Purkinje cell (primary cell): ENCODE measurements at places on chromosomes 3 and 15. TPM values are rescaled to one million over a fixed set of nuclear protein-coding genes. Genes with fewer than 3 reads are reported as not detected.

The PIERCE2 gene
- polyA plus RNA-seq: 30.2 and 33.0 TPM in 2 replicates

The TWF2 gene
- 0.17 and 3.3 TPM in 2 replicates for polyA plus RNA-seq

The GPR149 gene
- not detected in 2 replicates for polyA plus RNA-seq

The SMAD6 gene
- polyA plus RNA-seq: not detected in 2 replicates

The SPATA12 gene
- not detected in 2 replicates for polyA plus RNA-seq

The KLHL40 gene
- polyA plus RNA-seq: not detected in 2 replicates

The LMAN1L gene
- polyA plus RNA-seq: not detected in 2 replicates

The MESP1 gene
- 1.1 and 2.1 TPM in 2 replicates for polyA plus RNA-seq

The MKRN3 gene
- 6.7 and 14.7 TPM in 2 replicates for polyA plus RNA-seq

The ZBED2 gene
- polyA plus RNA-seq: not detected in 2 replicates

The NR2F2 gene
- polyA plus RNA-seq: 38.7 and 46.0 TPM in 2 replicates

The CCR4 gene
- not detected in 2 replicates for polyA plus RNA-seq

The TADA3 gene
- 12.9 and 15.4 TPM in 2 replicates for polyA plus RNA-seq

The POLQ gene
- 0.07 and 0.66 TPM in 2 replicates for polyA plus RNA-seq

The XCR1 gene
- not detected in 2 replicates for polyA plus RNA-seq

The CDC25A gene
- polyA plus RNA-seq: 0.69 and 0.94 TPM in 2 replicates

The GOLGA8G gene
- polyA plus RNA-seq: not detected in 2 replicates

The MYO9A gene
- 32.9 and 35.3 TPM in 2 replicates for polyA plus RNA-seq

The GPR160 gene
- polyA plus RNA-seq: 0.16 and 1.3 TPM in 2 replicates

The RAD51 gene
- 2.2 TPM in 1 of 2 replicates, not detected in the other for polyA plus RNA-seq

The MGLL gene
- 21.1 and 54.1 TPM in 2 replicates for polyA plus RNA-seq

The SERINC4 gene
- not detected in 2 replicates for polyA plus RNA-seq

The SLC35G2 gene
- polyA plus RNA-seq: 115 and 122 TPM in 2 replicates

The CFAP100 gene
- polyA plus RNA-seq: not detected in 2 replicates

The IGDCC3 gene
- not detected in 2 replicates for polyA plus RNA-seq
